ENCODE measurements at places on chromosomes 4 and X.

DNA sequence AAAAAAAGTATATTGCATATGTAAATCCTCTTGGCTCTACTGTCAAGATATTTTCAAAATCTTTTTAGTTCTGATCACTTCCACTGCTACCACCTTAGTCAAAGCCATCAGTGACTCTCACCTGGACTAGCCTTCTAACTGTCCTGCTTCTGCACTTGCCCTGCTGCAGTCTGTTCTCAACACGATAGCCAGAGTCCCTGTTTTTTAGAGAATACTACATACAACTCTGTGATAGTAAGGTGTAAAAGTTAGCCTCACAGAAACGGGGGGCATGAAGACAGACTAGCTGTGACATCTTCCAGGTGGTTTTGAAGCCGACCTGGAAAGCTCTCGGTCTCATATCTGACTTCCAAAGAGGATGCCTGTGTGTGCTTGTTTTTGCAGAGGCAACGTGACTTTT, 24.7 kb downstream of the EIF2S3 start:
- DNase-seq, result no peak

DNA sequence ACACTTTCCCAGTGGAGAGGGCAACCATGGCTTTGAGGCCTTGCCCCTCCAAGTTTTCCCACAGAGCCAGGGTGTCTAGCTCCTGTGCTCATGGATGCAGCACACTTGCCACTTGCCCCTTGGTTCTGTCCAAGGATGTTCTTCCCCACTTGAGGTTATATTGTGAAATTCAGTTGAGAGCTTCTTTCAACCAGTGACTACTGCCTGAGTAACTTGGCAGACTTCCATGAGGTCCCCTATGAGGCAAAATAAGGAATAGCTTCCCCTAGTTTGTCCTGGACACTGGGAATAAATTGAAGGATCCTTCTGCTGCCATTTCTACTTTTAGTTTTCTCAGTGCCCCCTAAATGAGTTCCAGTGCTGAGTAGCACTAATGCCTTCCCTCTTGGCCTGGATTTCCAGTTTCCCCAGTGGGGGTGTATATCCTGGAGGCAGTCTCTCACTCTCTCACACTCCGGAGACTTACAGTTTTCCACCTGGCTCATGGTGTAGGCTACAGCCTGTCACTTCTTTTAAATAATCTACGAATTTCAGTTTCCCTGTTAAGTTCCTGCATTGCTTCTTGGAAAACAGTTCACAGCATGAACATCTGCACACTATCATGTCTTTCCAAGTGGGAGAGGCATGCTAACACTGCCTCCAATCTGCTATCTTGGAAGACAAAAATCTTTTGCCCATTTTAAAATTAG, 36.4 kb upstream of the ADH4 start:
- no peak for DNase-seq

DNA sequence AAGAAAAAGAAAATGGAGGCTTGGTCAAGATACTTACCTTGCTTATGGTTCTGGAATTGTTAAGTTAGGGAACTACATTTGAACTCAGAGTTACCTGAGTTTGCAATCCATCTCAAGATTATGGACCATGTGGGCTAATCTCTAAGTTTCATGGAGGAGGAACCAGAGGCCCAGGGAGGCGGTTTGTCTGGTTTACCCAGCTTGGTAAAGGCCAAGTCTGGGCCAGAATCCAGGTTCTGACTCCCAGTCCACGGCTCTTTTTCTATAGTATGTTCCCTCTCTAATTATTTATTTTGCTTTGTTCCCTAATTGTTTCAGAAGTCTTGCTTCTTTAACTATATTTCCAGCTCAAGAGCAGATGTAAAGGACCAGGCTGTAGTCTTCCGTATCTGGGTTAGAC, 168.1 kb downstream of the FRAS1 start:
- DNase-seq, result no peak

DNA sequence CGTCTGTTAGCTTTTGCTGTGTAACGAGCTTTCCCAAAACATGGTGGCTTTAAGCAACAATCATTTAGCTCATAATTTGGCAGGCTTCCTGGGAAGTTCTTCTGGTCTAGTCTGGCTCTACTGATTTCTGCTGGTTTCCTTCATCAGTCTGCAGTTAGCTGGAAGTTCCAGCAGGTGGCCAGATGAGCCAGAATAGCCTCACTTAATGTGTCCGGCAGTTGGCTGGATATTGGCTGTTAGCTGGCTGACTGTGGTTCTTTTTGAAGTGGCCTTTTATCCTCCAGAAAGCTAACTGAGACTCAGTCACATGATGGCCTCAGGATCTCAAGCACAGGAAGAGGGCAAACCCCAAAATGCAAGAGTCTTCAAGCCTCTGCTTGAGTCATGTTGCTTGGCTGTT, 34.9 kb downstream of the FTHL17 start:
- DNase-seq, result no peak

- peak; percentile 38 for DNase-seq
Measured at GRCh38 chr4:17447675-17448298, 64.1 kb downstream of the QDPR start.

DNA sequence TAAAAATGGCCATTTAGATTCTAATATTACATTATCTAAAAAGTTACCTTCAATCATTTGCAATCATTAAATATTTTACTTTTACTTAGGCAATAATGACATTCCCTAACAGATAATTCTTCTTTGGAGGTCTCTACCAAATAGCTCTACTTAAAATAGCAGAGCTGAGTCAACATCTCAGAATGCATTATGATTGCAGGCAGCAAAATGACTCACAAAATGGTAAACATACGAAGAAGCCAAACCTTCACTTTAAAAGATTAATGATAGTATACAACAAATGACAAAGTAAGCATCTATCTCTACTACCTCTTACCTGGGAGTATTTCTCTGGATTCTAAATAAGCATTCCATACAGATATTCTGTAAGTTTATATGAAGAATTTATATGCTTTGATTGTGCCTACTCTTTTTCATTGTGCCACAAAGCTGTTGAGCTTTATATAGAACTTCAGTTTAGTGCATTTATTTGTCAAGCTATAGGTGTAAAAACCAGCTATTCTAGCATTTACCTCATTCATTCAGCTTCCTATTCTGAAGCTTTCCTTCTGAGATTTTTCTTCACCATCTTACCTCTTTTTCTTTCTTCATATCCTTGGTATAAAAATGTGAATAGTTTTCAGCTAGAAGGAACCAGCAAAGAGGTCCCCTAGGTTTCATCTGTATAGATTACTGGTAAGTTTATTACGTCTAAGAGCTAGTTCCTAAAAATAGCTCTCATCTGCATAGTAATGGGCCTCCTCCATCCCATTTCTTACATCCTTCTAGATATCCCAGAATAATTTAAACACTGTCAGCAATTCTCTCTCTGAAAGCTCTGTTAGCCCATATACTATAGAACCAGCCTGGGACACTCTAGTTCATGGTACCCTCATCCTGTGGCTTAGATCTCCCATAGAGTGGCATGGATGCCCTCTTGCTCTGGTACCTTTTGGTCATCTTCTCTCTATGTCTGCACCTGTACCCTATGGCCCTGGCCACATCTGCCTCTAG, 17.2 kb upstream of the SPCS3 start:
- DNase-seq, result no peak

- DNase-seq, result no peak
Measured at GRCh38 chrX:85611926-85612325, 232.5 kb upstream of the POF1B start.

GRCh38 chr4:20925176-20925575, 224.9 kb downstream of the PACRGL start:
- no peak for DNase-seq

GRCh38 chr4:14333616-14334015, 668.7 kb upstream of the CPEB2 start:
- DNase-seq, result no peak

DNA sequence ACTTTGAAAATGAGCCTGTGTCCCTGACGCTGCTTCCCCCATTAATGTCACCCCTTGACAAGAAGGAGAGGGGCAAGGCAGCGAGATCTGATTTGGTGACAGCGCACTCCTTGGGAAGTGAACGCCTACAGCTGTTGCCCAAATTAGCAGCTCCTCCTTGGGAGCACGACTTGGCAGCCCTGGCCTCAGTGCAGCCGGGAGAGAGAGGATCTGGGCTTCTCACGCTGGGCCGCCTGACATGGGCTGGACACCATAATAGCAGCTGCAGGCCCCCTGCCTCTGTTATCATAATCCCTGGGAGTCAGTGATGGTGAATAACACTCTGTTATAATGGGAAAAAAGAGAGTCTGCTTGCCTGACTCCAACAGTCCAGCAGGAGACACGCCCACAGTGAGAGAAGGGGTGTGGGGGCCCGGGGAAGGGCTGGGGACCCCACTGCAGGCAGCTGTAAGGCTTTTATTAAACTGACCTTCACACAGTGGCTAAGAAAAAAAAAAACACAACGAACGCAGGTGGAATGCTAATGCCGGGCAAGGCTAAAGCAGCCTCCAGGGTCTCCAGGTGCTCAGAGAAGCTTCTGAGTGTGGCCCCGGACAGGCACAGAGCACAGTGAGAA, 73.3 kb downstream of the PSAPL1 start:
- no peak for DNase-seq

- no peak for DNase-seq
Measured at GRCh38 chrX:38661103-38661441, 99.7 kb downstream of the TSPAN7 start.

- no peak for DNase-seq
Measured at GRCh38 chr4:78659264-78659663, 107.7 kb downstream of the ANXA3 start.

GRCh38 chrX:46234775-46235174, 310.4 kb downstream of the ZNF674 start:
- no peak for DNase-seq

DNA sequence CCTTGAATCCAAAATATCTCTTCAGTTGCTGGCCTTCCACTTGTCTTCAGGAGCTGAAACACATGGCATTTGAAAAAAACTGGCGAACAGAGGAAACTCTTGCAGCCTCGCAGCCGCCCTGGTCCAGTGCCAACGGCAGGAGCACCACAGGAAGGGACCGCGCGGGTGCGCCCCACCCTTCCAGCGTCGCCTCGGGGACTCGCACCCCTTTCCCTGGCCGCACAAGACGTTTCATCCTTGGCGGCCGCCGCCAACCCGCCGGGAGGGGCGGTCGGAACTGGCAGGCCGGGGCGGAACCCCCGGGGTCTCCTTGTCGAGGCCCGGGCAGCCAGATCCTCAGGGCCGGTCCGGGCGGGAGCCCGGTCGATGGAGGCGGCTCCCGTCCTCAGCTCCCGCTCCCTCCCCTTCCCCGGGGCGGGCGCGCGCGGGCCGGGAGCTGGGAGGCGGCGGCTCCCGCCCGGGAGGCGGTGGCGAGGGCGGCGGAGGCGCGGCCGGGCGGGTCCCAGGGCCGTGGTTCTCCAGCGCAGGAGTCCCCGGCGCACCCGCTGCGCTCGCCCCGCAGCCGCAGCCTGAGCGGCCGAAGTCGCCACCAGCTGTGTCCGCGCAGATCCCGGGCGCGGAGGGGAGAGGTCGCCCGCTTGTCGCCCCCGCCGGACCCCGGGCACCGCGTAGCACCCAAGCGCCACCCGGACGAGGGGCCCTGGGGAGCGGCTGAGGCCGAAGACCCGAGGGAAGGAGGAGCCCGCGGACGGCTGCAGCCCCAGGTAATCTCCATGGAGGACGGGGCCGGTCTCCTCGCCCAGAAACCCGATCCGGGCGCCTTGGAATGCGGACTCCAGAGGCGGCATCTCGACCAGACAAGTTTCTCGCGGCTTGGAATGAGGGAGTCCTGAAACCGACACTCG, 886 bp upstream of the NDST3 start:
- no peak for DNase-seq

DNA sequence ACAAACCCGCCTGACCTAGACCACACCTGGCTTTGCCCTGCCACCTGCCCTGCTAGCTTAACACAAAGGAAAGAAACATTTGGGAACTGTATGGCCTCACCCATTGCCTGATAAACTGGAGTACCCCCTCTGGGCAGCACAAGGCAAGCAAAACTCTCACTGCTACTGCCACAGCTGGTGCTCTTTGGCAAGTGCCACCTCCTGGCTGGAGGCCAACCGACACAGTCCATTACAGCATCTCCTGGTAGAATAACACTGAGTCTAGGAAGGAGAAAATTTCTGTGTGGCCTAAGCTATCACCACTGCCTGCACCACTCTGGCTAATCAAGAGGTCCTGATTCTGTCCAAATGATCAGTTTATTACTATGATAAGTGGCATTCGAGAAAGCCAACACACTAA, 18.9 kb upstream of the SPANXN3 start:
- DNase-seq, result no peak

DNA sequence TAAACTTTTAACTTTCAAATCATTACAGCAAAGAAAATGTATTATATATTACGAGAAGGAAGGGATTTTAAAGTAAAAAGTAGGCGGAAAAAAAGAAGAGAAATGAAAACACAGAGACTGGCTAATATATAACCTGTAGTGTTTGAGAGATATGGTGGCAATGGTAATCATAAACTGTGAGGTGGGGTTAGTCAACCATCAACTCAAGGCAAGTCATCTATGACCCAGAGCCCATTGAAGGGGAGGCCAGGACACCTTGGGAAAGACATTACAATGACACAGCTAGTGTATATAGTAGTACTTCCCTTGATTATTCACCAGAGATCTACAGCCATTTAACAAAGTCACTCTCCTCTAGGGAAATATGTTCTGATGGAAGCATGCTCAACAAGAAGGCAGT, 423.9 kb upstream of the PITX2 start:
- no peak for DNase-seq

GRCh38 chr4:40307627-40308497, 27.3 kb upstream of the CHRNA9 start:
- DNase-seq, result no peak

DNA sequence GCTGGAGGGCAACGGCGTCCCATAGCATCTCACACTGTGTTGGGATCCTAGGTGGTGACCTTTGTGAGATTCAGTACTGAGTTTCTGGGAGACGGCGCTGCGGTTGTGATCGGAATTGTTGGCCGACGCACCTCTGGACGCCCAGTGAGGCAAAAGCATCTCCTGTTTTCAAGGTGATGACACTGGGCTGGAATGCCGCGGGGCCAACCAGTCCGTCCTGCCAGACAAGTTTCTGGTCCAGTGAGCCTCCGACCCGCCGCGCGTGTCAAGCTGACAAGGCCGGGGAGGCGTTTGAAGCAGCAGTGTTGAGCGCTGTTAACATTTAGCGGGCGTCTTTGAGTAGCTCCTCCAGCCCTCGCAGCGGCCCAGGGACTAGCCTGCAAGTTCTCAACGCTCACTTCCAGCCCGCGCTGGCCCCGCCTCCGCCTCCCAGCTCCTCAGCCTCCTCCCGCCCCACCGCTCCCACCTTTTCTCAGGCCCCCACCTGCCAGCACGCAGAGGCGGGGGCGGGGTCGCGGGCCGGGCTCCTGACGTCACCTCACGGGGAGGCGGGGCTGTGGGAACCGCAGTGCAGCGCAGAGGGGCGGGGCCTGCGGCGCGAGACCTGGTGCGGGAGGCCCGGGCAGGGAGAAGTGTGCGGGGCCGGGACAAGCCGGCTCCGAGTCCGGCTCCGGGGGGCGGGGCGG, 482 bp upstream of the CDS1 start:
- DNase-seq, result peak; percentile 71
